ENCODE measurements at places on chromosomes 7 and 10.
A peak's percentile ranks its signal among the peaks of the same experiment; 100 is the strongest.

- DNase-seq = no peak
Measured at GRCh38 chr10:72076756-72077155, 11.6 kb downstream of the SPOCK2 start.

DNA sequence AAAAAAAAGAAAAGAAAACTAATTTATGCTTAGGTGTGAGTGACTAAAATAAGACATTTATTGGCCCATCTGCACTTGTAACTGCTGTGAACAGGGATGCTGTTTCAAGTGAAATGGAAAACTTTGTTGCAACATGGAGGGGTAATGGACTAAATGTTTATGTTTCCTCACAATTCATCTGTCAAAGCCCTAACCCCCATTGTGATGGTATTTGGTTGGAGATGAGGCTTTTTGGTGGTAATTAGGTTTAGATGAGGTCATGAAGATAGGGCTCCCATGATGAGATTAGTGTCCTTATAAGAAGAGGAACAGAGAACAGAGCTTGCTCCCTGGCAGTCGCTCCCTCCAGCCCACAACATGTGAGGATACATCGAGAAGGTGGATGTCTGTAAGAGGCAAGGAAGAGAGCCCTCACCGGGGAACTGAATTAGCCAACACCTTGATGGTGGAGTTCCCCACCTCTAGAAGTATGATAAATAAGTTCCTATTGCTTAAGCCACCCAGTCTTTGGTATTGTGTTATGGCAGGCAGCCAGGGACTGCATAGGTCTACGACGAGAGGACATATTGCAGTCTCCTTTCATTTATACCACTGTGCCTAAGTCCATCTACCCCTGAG is 28.6 kb upstream of the VCL start:
- no peak for DNase-seq

DNA sequence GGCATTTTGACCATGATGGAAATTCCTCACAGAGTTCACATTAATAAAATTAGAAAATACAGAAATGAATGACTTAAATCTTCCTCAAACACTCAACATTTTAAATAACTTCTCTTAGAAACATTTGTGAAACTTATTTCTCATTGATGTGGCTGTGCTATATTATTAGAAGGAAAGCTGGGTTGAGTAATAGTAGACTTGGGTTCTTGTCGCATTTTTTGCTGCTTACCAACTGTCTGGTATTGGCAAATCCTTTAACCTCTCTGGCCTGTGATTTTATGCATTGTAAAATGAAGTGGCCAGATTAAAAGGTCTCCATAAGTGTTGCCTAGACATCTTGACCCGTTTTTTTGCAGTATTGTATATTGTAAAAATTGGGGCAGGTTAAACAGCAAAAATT is 66.5 kb downstream of the VPS50 start:
- DNase-seq = no peak

DNA sequence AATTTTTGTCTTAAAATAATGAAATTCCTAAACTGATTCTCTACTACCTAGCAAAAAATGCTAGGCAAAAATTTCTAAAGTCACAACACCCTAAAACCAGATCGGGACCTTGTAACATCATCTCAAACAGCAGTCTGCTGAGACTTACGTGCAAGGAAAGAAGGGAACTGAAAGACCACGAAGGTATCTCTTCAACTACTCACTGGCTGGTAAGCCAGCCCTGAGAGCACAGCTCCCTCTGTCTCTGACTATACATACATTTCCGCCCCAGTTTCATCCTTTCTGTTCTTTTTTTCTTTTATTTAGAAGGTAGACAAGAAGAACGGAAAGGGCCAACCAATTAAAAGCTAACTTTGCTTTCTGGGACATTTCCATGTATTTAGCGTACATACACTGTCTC is 15.6 kb downstream of the SORCS1 start:
- no peak for DNase-seq

GRCh38 chr7:53740971-53741370 is 705.5 kb downstream of the POM121L12 start:
- DNase-seq = no peak

DNA sequence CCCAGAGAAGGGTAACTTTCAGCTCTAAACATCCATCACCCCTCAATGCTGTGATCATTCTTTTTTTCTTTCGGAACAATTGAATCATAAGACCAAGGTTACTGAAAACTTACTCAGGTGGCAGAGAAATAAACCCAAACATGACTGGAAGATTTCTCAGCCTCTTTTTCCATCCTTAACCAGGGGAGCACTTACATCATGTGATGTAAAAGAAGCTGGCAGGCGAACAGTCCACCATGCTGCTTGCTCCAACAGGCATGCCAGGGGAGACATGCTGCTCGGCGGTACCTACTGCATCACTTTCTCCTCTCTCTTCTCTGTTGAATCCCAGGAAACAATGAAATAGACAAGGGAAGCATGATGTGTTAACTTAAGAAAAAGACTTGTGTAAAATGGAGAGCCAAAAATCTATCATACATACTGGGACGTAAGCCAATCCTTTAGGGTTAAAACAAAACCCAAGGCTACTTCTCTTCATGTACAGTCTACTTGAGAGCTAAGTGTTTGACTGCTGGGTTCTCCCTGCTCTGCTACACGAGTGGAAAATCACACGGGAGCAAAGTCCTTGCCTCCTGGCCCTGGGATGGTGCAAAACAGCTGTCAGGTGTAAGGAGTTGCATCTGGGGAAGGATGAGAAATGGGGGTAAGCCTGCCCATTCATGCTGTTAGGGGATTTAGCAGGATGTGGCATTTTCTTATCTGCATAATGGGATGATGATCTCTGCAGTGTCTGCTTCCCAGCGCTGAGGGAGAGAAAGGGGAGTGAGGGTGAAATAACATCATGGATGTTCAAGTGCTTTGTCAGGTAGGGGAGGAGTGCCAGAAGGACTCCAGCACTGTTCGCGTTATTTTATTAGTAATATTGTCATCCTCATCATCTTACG is 64.3 kb upstream of the ZNF438 start:
- no peak for DNase-seq

- no peak for DNase-seq
Measured at GRCh38 chr7:105799006-105799405, 77.4 kb downstream of the ATXN7L1 start.

GRCh38 chr10:43679509-43679908 is 30.8 kb upstream of the ZNF32 start:
- no peak for DNase-seq

GRCh38 chr7:149625340-149625946 is 127.8 kb upstream of the ZNF746 start:
- peak; percentile 9 for DNase-seq

DNA sequence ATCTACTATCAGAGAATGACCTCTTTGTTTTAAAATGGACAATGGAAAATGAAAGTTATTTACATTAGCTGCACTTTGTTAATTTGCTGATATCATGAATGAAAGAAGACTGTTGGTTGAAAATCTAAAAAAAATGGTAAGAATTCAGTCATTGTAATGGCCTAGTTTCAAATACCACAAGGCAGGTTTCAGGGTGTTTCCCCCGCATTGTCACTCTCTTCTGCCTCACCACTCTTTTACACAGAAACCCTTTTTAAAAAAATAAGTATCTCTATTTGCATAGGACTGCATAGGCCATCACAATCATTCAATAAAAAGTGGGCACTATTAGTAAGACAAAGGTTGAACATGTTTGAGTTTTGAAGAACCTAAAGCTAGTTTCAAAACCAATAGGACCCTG is 737.1 kb downstream of the INHBA start:
- DNase-seq = no peak

GRCh38 chr10:10662716-10663408 is 354.8 kb upstream of the CELF2 start:
- DNase-seq = no peak

DNA sequence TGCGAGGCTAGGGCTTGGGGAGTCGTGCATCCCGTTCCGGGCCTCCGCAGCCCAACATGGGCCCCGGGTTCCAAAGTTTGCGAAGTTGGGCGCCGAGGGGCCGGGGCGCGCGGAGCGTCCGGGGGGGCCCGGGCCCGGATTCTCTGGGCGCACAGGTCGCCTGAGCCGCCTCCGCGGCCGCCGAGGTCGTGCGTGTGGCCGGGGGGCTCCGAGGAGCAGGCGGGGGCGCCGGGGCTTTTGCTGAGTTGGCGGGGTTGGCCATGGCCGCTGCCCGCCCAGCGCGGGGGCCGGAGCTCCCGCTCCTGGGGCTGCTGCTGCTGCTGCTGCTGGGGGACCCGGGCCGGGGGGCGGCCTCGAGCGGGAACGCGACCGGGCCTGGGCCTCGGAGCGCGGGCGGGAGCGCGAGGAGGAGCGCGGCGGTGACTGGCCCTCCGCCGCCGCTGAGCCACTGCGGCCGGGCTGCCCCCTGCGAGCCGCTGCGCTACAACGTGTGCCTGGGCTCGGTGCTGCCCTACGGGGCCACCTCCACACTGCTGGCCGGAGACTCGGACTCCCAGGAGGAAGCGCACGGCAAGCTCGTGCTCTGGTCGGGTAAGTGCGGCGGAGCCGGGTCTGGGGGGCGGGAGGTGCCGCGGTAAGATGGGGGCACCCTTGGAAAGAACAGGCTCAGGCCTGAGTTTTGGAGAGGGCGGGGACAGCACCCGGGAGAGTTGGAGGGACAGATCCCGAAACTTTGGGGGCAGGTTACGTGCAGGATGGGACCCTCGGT is 643 bp downstream of the SMO start:
- DNase-seq = no peak

Measured in stimulated activated CD4-positive, alpha-beta T cell treated with anti-CD3 and anti-CD28 coated beads, Interleukin-15, amount 100 ng/mL, for 1 hour (primary cell).